T-helper 17 cell (primary cell): ENCODE measurements at places on chromosomes 7 and 10. TPM values are rescaled to one million over a fixed set of nuclear protein-coding genes. Genes with fewer than 3 reads are reported as not detected.

TMEM120A gene
- 21.7 TPM for total RNA-seq

OR2A14 gene
- not detected for total RNA-seq

PLOD3 gene
- total RNA-seq: 39.0 TPM

GIMAP5 gene
- 65.3 TPM for total RNA-seq

NODAL gene
- total RNA-seq: not detected

INSIG1 gene
- 53.3 TPM for total RNA-seq

ATAD1 gene
- total RNA-seq: 32.2 TPM

FKBP9 gene
- 0.42 TPM for total RNA-seq

FBXL13 gene
- total RNA-seq: 1.3 TPM

C10orf90 gene
- not detected for total RNA-seq

VKORC1L1 gene
- 5.5 TPM for total RNA-seq

CCL24 gene
- total RNA-seq: not detected

C10orf143 gene
- total RNA-seq: 5.5 TPM

CDC14C gene
- not detected for total RNA-seq

MPP7 gene
- 21.6 TPM for total RNA-seq

CDHR1 gene
- 0.73 TPM for total RNA-seq

ELAPOR2 gene
- 10.4 TPM for total RNA-seq

GSDME gene
- total RNA-seq: 0.75 TPM

LIPJ gene
- total RNA-seq: not detected

CYP2E1 gene
- total RNA-seq: 14.5 TPM

ADAP1 gene
- 6.7 TPM for total RNA-seq

ASB10 gene
- total RNA-seq: not detected

NRP1 gene
- 0.15 TPM for total RNA-seq

CAPZA2 gene
- total RNA-seq: 81.0 TPM

RADIL gene
- total RNA-seq: 0.55 TPM

ZNF25 gene
- total RNA-seq: 8.3 TPM

GRID2IP gene
- 0.18 TPM for total RNA-seq

ACTR3C gene
- total RNA-seq: 10.2 TPM

GPR15LG gene
- not detected for total RNA-seq

TMEM176B gene
- not detected for total RNA-seq
